ENCODE measurements at places on chromosomes 2 and 18. TPM values are rescaled to one million over a fixed set of nuclear protein-coding genes. Genes with fewer than 3 reads are reported as not detected.
A peak's percentile ranks its signal among the peaks of the same experiment; 100 is the strongest.

GRCh38 chr18:73848656-73849055 lies 299.0 kb downstream of the FBXO15 start:
- H3K27me3 ChIP-seq, result no peaks in the 10 kb centered on the region
- H3K27ac ChIP-seq, result no peak overlapping the region
- H3K4me3 ChIP-seq, result no peak overlapping the region
- H3K36me3 ChIP-seq, result no peaks in the 10 kb centered on the region

- H3K36me3 ChIP-seq, result no peaks in the 10 kb centered on the region
- DNase-seq, result no peak
- no peaks in the 10 kb centered on the region for H3K27me3 ChIP-seq
- H3K4me3 ChIP-seq, result no peak overlapping the region
- no peak overlapping the region for H3K27ac ChIP-seq
- H3K4me1 ChIP-seq, result no peaks in the 10 kb centered on the region
Measured at GRCh38 chr2:240467659-240468302, 32.3 kb downstream of the GPC1 start.

- no peak overlapping the region for H3K4me3 ChIP-seq
- peak; percentile 69 for DNase-seq
- H3K36me3 ChIP-seq, result peaks cover 73% of the 10 kb centered on the region
- no peaks in the 10 kb centered on the region for H3K27me3 ChIP-seq
Measured at GRCh38 chr18:2932247-2933181, 80.4 kb downstream of the LPIN2 start.

- no peaks in the 10 kb centered on the region for H3K27me3 ChIP-seq
- no peaks in the 10 kb centered on the region for H3K36me3 ChIP-seq
- H3K27ac ChIP-seq, result no peak overlapping the region
- no peaks in the 10 kb centered on the region for H3K4me1 ChIP-seq
Measured at GRCh38 chr2:198861080-198861479, 596.7 kb downstream of the SATB2 start.

GRCh38 chr18:24031916-24032315 lies 17.4 kb downstream of the TTC39C start:
- H3K36me3 ChIP-seq, result no peaks in the 10 kb centered on the region
- H3K4me1 ChIP-seq, result peaks cover 59% of the 10 kb centered on the region
- no peak overlapping the region for H3K27ac ChIP-seq
- H3K4me3 ChIP-seq, result no peak overlapping the region

GRCh38 chr2:24380820-24381219 lies 20.5 kb upstream of the ITSN2 start:
- no peak for DNase-seq
- H3K4me3 ChIP-seq, result no peak overlapping the region
- H3K27me3 ChIP-seq, result no peaks in the 10 kb centered on the region
- no peaks in the 10 kb centered on the region for H3K36me3 ChIP-seq

DNA sequence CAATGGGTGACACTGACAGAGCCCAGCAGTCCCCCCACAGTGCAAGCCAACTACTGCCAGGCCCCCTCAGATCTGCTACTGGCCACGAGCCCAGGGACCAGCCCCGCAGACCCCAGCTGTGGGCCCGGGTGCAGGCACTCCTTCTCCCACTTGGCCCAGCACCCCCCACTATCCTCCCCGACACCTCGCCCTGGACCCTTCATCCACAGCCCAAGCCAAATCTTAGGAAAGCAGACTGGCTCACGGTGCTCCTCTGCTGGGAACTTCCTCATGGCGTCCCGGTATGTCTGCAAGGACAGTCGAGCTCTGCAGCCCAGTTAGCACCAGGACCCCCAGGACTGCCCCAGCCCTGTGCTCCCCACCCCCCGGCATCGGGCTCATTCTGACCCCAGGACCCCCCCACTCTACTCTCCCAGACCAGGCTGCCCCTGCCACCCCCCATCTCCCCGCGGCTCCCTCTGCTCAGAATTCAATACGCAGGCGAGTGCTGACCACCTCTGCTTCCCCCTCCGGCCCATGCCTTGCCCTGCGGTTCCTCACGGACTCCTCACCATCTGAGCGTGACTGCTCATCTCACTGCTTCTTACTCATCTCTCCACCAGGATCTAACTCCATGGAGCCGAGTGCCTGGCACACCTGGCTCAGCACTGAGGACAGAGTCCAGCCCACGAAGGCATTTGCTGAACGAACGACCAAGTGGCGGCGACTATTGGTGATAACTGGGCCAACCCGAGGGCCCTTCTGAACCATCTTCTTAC lies 85.7 kb downstream of the PXDN start:
- no peaks in the 10 kb centered on the region for H3K36me3 ChIP-seq
- DNase-seq, result no peak
- H3K27ac ChIP-seq, result no peak overlapping the region
- H3K4me3 ChIP-seq, result no peak overlapping the region

RAB17 gene
- not detected for total RNA-seq

DNA sequence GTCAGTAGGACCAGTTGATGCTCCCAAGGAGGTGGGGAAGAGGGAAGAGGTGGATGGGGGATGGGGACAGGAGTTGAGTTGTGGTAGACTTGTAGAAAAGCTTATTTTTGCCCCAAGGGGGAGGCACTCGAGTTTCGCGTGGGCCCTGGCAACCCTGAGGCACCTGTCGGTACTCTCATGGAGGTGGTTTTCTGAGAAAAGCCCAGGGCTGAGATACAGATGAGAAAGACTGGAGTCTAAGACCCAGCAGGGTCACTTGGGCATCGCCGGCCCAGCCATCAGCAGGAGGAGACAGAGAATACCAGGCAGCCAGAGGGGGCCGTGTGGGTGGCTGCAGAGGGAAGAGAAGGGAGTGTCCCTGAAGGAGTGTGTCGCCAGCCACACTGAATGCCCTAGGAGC lies 57.7 kb upstream of the HPCAL1 start:
- H3K36me3 ChIP-seq, result no peaks in the 10 kb centered on the region
- no peaks in the 10 kb centered on the region for H3K4me1 ChIP-seq
- no peak overlapping the region for H3K27ac ChIP-seq
- DNase-seq, result no peak
- H3K27me3 ChIP-seq, result no peaks in the 10 kb centered on the region

DNA sequence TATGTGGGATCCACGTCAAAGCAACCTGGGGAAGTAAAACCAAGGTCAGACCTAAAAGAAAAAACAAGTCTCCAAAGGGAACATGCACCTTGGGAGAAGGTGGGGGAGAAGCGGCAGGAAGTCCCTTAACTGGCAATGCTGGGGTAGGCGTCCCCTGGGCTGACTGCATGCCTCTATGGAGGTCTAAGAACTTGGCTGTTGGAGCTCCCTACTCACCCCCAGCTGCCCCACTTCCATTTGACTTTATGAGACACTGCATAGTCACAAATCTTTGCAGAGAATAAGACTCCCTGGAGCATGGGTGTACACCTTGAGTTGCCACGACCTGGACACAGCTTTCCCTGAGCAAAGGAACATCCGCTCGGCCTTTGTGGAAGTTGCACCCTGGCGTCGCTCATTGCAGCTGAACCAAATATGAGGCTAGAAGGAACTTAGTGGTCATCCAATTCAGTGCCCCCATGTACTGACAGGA lies 2.8 kb downstream of the CAPN14 start:
- H3K4me1 ChIP-seq, result no peaks in the 10 kb centered on the region
- H3K36me3 ChIP-seq, result no peaks in the 10 kb centered on the region
- H3K27me3 ChIP-seq, result no peaks in the 10 kb centered on the region
- no peak overlapping the region for H3K4me3 ChIP-seq
- no peak overlapping the region for H3K27ac ChIP-seq
